ENCODE measurements at places on chromosomes 7 and 10. TPM values are rescaled to one million over a fixed set of nuclear protein-coding genes. Genes with fewer than 3 reads are reported as not detected.

CLIP2 gene
- total RNA-seq: 38.0 TPM

CYP26C1 gene
- total RNA-seq: 2.0 TPM

IGFBP1 gene
- total RNA-seq: 2.3 TPM

SPDYE8 gene
- not detected for total RNA-seq

CCDC172 gene
- total RNA-seq: not detected

TAS2R38 gene
- not detected for total RNA-seq

COL17A1 gene
- 1.2 TPM for total RNA-seq

SLC16A9 gene
- not detected for total RNA-seq

FBXL13 gene
- 4.6 TPM for total RNA-seq

AKR1C3 gene
- total RNA-seq: 4.8 TPM

CDHR3 gene
- 3.9 TPM for total RNA-seq

ABCF2 gene
- total RNA-seq: 61.6 TPM

HOXA2 gene
- total RNA-seq: 2.2 TPM
